A549 (cell line): ENCODE measurements at places on chromosomes 11 and 22.

GRCh38 chr22:37538590-37539357 lies 19.6 kb upstream of the CARD10 start:
- peak; percentile 91 for DNase-seq

DNA sequence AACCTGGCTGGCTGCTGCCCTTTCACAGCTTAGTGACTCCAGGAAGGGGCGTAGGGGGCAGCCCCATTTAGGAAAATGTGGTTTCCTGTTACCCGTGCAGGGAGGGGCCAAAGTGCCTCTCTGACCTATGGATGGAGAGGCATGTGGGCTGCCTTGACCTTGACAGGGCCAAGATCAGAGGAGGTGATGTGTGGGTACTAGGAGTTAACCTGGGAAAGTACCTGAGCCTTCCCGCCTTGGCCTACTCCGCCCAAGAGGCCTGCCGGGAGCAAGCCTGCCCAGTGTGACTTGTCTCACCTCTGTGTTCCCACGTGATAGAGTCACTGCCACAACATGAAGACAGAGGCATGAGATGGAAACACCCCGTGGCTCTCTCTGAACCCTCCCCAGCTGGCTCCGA lies 33.4 kb downstream of the GRAMD4 start:
- DNase-seq = no peak

GRCh38 chr11:1259561-1259960 lies 36.7 kb downstream of the MUC5B start:
- DNase-seq = no peak

DNA sequence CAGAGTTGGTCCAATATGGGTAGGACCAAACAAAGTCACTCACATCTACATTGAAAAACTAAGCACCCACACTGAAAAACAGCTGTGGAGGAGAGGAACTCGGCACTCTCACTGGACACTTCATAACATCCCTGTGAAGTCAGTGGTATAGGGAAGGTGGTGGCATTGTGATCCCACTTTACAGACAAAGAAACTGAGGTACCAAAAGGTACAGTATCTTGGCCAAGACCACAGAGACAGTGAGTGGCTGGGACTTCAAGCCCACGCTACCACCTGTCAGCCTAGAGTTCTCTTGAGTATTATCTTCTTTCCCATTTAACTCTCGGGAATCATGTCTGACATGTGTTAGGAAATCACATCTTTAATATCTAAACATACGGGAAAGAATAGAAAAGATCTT lies 61.9 kb downstream of the SYN3 start:
- no peak for DNase-seq

DNA sequence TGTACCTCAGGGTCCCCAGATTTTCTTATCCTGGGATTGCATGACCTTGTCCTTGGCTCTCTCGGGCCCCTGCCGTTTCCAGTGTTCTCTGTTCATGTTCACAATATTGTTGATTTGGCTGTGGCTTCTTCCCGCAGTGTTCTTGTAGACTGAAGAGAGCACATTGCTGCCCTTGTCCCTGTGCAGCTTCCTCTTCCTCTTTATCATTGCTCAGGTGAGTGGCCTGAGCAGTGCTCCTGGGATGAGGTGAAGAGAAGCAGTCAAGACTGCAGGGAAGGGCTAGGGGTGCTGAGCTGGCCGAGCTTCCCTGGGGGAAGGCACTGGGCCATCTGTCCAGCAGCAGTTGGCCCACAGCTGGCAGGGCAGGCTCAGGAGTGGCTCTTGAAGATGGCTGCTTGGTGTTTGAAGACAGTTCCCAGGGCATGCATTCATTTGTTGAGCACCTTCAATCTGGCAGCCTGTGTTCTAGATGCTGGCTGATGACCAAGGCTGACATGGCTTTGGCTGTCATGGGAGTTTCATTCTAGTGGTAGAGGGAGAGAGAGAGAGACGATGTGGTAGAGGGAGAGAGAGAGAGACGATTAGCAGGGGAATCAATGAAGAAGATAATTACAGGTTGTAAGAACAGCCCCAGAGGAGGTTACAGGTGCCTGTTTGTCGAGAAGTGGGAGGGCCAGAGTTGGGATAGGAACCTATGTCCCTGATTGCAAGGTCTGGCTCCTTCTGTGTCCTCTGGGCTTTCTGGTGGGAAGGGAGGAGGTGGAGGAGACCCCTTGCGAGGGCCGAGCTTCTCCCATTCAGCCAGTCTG lies 17.4 kb downstream of the BMAL1 start:
- DNase-seq = no peak

- DNase-seq = no peak
Measured at GRCh38 chr11:16891964-16892363, 122.2 kb downstream of the PLEKHA7 start.

- DNase-seq = no peak
Measured at GRCh38 chr11:16456366-16456765, 100.0 kb upstream of the SOX6 start.

DNA sequence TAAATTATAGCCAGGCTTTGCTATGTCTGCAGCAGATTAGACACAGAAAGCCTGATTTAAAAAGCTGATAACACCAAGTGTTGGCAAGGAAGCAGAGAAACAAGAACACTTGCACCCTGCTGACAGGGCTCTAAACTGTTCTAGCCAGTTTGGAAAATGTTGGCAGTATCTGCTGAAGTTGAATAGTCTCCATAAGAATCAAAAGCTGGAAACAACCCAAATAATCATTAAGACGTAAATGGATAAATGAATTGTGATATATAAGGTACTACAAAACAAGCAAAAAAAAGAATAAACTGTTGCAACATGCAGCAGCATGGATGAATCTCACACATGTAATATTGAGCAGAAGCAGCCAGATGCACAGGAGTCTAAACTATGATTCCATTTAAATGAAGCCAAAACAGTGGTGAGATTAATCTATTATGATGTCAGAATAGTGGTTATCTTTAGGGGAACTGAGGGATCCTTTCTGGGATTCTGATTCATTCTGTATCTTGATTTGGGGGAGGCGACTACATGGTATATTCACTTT lies 40.4 kb upstream of the ADORA2A start:
- DNase-seq = no peak

GRCh38 chr11:729492-730074 lies 17.7 kb upstream of the TALDO1 start:
- no peak for DNase-seq

DNA sequence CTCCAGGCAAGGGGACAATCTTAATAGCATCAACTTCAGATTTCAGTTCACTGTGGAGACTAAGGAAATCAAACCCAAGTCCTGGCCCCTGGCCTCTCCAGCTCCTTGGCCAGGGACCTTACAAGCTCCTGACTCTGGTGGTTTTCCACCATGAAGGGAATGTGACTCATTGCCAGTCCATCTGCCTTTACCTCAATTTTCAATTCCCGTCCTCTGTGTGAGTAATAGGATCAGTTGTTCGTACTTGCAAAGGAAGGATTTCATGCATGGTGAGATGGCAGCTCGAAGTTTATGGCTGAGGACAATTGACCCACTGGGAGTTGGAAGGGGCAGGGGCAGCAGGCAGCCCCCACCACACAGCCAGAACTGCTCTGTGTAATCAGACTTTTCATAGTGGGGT lies 42.5 kb downstream of the INSC start:
- DNase-seq = no peak

DNA sequence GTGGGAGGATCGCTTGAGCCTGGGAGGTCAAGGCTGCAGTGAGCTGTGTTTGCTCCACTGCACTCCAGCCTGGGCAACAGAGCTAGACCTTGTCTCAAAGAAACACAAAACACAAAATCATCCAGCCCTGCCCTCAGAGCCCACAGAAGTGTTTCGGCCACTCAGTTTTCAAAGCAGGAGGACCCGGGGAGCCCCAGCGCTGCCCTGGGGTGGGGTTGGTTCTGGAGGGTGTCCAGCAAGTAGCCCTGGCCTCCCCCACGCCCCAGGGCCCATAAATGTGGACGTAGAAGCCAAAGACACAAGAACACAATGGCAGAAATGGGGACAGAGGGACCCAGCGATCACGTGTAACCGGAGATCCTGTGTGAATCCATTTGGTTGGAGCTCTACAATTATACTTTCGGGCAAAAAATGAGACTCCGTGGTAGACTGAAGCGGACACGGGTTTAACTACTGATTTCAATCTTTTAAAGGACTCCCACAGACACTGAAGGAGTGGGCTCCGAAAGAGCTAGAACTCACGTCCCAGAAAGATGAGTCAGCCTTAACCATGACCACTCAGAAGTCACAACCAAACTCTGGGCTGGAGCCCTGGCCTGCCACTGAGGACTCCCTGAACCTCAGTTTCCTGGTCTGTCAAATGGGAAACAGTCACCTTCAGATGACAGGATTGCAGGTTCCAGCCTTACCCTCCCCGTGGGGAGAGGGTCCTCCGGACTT lies 9.0 kb upstream of the CYTH4 start:
- DNase-seq = no peak

GRCh38 chr11:13277768-13278608 lies at the start of gene BMAL1:
Gene BMAL1, plus strand, starts transcription at chr11:13277790. Its CDS starts 76,519 bp downstream, at chr11:13354309.
- no peak for DNase-seq

DNA sequence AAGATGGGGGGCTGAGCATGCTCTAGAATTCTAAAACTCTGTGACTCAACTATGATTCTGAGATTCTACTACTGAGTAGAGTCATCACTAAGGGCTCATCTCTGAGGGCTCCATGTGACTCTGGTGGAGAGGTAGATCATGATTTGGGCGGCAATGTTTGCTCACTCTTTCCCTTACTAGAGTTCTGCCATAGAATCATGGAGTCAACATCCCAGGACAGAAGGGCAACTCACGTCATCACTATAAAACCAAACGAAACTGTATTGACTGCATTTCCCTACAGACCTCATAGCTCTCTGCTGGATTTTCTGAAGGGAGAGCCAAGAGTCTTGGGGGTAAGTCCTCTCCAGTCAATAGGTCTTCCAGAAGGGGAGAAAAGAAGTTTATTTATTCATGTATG lies at the start of gene MS4A14:
TSS of gene MS4A14 (plus strand) at position 78 of the 400 bp plus-strand sequence. CDS start at position 198, 120 bp downstream.
- DNase-seq = no peak

DNA sequence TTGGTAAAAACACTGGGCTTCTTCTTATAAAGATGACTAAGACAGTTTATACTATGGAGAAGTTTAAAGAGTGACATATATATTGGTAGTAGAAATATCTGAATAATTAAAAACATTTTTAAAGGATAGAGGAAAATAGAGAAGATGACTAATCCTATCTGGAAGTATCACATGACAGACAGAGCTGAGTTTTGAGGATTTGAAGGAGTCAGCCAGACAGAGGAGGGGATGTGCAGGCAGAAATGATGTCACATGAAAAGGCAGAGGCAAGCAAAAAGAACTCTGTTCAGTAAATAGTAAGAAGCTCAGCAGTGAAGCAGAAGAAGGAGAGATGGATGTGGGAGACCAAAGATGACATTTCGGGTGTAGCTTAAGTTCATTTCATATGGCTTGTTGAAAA lies 1.6 kb downstream of the OR10A2 start:
- DNase-seq = no peak

DNA sequence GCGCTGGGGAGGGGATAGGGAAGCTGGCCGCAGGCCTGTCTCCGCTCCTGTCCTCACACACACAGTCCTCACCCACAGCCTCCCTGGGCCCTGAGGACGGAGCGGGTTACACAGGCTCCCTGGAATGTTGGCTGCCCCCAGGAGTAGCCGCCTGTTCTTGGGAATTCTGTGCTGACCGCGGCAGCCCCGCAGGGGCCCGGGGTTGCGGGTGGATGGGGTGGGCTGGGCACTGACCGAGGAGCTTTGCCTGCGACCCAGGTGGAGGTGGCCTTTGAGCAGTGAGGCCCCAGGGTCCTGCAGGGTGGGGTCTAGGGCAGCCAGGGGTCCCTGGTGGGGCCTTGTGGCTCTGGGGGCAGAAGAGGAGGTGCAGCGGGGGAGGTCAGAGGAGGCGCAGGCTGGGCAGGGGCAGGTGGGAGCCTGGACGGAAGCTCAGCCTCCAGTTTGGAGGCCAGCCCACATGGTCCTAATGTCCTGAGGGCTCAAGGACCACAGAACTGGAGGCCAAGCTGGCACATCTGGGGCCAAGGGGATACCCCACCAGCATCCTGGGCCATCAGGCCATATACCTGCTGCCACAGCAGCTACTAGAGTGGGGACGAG lies 6.6 kb upstream of the MRGPRG start:
- no peak for DNase-seq

GRCh38 chr11:87187930-87188329 lies 150.2 kb downstream of the TMEM135 start:
- no peak for DNase-seq

- peak; percentile 89 for DNase-seq
Measured at GRCh38 chr22:45804986-45805325, 133.3 kb downstream of the ATXN10 start.

DNA sequence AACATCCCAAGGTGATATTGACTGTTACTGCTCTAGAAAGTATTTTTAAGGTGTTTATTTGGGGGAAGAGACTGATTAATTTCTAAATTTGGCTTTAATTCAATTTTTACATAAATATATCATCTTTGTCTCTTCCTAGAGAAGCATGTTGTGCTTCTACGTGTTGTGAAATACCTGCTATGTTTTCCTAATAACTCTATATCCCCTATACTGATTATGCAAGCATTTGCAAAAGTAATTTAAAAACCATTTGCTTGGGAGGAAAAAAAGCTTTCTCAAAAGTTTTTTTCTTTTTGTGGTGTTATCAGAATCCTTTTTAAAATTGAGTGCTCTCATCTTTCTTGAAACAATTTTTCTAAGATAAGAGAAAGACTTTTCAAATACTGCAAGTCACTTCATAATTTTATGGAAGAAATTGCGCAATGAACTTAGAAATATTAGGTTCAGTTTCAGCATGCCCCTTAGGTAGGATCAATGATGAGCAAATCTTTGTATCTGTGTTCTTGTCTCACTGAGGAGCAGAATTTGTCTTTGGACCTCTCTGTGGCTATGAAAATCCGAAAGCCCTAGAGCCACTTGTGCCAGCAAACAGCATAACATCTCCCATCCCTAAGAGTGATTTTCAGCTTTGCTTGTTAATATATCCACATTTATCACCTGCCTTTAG lies 7.4 kb upstream of the BLID start:
- DNase-seq = no peak

GRCh38 chr22:43385770-43386641 lies 25.8 kb upstream of the MPPED1 start:
- peak; percentile 72 for DNase-seq

DNA sequence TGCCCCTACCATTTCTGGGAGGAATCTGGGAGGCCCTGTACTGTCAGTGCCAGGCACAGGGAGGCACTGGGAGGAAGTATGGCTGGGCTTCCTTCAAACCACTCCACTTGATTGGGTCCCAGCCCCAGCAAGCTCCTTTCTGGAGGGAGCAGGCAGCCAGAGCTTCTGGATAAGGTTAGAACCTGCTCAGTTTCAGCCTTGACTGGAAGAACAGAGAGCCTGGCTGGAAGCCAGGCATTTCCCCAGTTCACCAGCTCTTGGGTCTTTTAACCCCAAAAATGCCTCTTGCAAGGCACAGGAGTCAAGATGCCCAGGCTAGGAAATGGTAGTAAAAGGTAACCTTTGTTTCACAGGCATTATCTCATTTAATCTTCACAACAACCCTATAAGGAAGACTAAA lies 9.0 kb upstream of the KCTD14 start:
- DNase-seq = no peak

DNA sequence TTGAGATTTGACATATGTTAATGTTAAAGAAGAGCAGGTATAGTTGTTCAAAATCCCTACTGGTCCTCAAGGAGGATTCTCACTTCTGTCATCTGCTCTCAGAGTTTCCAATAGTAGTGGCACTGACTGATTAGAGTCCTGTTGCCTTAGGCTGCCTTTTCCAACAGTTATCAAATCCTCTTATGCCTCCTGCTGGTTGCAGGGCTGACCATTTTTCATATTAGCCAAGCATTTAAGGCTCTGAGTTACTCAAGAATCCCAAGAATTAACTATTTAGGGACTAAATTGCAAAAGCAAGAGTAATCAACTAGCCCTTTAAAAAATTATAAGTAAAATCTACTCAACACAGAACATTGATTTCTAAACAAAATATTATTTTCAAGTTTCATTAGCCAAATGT lies 212.0 kb upstream of the CHORDC1 start:
- peak; percentile 30 for DNase-seq
